ENCODE measurements at places on chromosomes 4 and X. TPM values are rescaled to one million over a fixed set of nuclear protein-coding genes. Genes with fewer than 3 reads are reported as not detected.

- peak overlapping the region; percentile 97 for H3K27ac ChIP-seq
- H3K36me3 ChIP-seq: peaks cover 5% of the 10 kb centered on the region
- H3K27me3 ChIP-seq: no peaks in the 10 kb centered on the region
- peak; percentile 73 for DNase-seq
These were observed 1.9 kb downstream of the UBE2D3 start for GRCh38 chr4:102825261-102826091.

DNA sequence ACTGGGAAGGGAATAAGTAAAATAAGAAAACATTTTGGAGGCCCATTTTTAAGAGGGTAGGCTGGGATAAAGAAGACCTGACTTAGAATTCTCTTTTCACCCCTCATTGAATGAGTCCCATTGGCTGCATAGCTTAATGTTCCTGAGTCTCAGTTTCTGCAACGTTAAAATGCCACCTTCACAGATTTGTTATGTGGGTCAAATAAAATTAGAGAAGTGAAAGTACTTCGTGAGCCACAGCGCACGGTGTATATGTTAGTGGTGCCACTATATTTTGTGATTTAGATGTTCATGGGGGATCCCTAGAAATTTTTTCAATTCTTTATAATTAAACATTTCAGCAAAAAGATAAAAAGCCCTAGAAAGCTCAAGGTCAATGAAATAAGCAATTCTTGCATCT is 109.2 kb upstream of the HS3ST1 start:
- no peak overlapping the region for H3K4me3 ChIP-seq
- H3K27ac ChIP-seq: no peak overlapping the region
- DNase-seq: no peak
- no peaks in the 10 kb centered on the region for H3K27me3 ChIP-seq
- no peaks in the 10 kb centered on the region for H3K36me3 ChIP-seq
- no peaks in the 10 kb centered on the region for H3K4me1 ChIP-seq

DNA sequence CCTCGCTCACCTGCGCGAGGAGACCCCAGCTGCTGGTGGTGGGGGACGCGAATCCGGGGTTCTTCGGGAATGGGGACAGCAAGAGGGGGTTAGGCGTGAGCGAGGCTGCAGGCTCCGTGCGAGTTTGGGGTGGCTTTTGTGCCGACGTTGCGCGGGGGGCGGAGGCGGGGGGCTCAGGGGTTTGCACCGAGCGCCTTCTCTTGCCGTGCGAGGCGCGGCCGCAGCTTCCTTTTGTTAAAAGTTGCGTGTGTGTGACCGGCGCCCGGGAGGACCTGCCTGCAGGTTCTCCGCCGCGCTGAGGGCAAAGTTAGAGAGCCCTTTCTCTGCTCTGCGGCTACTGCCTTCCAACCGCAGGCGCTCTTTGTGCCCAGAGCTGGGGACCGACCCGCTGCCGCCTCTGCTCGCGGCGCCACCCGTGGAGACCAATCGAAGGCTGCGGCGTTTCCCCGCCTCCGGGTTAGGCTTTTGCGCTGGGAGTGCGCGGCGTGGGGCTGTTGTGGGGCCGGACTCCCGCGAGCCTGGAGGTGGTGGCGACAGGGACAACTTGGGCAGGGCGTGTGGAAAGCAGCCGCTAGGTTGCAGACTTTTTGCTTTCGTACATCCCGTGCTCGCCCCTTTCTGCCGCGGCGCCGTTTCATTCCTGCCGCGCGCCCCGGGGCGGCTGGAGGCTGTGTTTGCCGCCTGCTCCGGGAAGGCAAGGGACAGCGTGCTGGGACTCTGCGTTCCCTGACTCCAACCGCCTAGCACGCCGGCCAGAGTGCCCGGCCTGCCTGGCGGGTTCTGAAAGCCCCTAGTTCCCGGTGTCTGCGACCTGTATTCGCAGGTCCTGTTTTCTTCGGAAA is 716 bp downstream of the KIT start:
- H3K27me3 ChIP-seq: peaks cover 22% of the 10 kb centered on the region
- H3K4me1 ChIP-seq: peaks cover 16% of the 10 kb centered on the region
- peak; percentile 36 for DNase-seq
- peak overlapping the region; percentile 74 for H3K4me3 ChIP-seq
- H3K36me3 ChIP-seq: no peaks in the 10 kb centered on the region

DNA sequence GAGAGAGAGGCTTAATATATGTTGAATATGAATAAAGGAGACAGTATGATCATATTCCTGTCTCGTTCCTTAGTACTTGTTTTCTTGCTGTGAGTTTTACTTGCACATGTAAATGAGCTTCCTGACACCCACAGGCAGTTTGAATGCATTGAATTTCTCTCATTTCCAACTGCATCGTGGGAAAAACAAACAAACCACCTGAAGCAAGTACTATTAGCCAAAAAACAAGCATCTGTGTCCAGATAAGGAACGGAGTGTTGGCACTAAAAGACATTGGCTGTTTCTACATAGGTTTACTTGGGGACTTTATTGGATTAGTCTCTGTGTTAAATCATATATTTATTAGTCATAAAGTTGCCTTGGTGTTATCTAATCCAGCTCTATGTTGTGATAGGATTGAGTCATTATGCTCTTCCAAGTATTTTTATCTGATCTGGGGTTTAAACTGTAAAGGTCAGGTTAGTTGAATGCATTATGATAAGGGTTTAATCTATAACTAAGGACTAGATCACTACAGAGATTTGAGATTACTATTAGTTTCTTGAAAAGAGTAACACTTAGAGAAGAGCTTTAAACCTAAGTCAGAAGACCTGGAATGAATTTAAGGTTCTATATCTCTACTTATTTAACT is 339.0 kb upstream of the SPANXN4 start:
- H3K4me3 ChIP-seq: no peak overlapping the region
- no peaks in the 10 kb centered on the region for H3K27me3 ChIP-seq
- no peaks in the 10 kb centered on the region for H3K36me3 ChIP-seq
- no peaks in the 10 kb centered on the region for H3K4me1 ChIP-seq
- H3K27ac ChIP-seq: no peak overlapping the region

DNA sequence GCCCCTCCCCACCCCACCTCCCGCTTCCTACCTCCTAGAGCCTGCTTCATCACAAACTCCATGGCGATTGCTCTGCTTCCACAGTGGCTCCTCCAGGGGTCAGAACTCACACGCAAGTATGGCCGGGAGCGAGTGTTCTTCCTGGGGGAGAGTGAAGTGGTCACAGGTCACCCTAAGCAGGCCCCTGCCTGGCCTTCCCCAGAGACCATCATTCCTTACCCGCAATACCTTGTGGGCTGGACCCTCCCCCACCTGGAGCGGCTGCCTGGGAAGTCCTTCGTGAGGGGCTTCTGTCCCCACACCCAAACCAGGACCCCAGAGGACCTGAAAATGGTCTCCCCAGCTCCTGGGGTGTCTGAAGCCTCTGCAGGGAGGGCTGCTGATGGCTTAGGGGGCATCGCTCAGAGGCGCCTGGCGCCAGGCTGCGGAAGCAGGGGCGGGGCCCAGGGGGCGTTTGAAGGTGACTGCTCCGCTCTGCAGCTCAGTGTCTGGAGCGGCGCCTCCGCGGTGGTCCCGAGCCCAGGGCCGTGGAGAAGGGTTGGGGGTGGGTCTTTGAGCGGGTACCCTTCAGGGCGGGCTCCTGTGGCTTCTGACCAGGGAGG is 1.4 kb downstream of the CPLX1 start:
- no peaks in the 10 kb centered on the region for H3K4me1 ChIP-seq
- no peak overlapping the region for H3K27ac ChIP-seq
- DNase-seq: no peak
- H3K36me3 ChIP-seq: no peaks in the 10 kb centered on the region
- H3K27me3 ChIP-seq: peaks cover 82% of the 10 kb centered on the region

DNA sequence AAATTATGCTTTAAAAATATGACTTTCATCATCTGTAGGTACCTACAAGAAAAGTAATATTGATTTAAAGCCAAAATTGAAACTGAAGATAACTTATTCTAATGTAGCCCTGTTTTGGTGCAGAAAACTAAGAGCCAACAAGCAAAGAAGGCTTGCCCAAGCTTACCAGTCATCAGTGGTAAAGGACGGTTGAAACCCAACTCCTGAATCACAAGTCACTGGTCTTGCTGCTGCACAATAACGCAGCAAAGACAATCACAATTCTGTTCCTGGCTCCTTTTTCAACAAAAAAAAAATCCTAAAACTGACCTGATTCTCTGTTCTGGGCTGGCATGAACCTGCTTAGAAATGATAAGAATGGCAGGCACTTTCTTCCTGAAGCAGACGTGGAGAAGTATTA is 34.5 kb downstream of the WDFY3 start:
- peaks cover 7% of the 10 kb centered on the region for H3K36me3 ChIP-seq
- no peak overlapping the region for H3K27ac ChIP-seq
- no peaks in the 10 kb centered on the region for H3K27me3 ChIP-seq
- H3K4me3 ChIP-seq: no peak overlapping the region
- DNase-seq: no peak
- H3K4me1 ChIP-seq: no peaks in the 10 kb centered on the region

Gene ADH4
- polyA plus RNA-seq: not detected

Gene PRKG2
- 0.27 TPM for polyA plus RNA-seq
